NCI-H510A treated with DMSO at 0.1 percent for 48 hours (cell line): ENCODE measurements at places on chromosomes 1 and 21.
A peak's percentile ranks its signal among the peaks of the same experiment; 100 is the strongest.

- no peak for DNase-seq
These were observed 1036.4 kb downstream of the ADGRL2 start for GRCh38 chr1:82836973-82837680.

- DNase-seq = no peak
These were observed 37.5 kb downstream of the DPH5 start for GRCh38 chr1:100988121-100988520.

DNA sequence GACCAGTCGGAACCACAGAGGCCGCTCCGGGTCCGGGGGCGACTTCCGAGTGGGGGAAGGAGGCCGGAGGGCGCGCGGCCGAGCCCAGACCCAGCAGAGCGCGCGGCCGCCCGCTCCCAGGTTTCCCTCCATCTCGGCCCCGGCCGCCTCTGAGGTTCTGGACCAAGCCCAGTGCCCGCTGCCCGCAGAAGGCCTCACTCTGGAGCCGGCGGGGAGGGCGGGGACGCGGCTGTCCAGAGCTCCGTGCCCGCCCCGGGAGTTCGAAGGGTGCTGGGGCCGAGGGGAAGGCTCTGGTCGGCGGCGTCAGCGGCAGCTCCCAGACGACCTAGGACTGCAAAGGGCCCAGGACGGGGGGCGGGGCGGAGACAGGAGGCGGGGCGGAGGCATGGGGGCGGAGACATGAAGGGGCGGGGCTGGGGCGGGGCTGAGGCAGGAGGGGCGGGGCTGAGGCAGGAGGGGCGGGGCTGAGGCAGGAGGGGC, 48.0 kb upstream of the SLC19A1 start:
- DNase-seq = no peak

- no peak for DNase-seq
These were observed 31.5 kb downstream of the CHD5 start for GRCh38 chr1:6148497-6149241.

DNA sequence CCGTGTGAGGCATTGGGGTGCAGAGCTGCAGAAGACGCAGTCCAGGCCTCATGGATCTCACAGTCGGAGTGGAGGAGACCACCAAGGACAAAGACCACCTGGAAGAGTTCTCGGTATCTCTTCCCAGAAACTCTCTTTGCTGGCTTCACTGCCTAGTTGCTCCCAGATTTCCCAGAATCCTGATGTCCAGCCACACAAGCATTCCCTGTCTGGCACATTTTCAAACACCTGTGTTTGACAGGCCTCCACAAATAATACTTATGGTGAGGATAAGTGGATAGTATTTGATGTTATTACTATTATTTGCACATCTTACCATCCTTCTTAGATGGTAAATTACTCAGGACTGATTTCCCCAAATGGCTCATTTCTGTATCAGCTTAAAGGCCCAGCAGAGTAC, 27.7 kb upstream of the KANK4 start:
- no peak for DNase-seq

- DNase-seq = no peak
These were observed 137.4 kb downstream of the SYT2 start for GRCh38 chr1:202572867-202573266.

DNA sequence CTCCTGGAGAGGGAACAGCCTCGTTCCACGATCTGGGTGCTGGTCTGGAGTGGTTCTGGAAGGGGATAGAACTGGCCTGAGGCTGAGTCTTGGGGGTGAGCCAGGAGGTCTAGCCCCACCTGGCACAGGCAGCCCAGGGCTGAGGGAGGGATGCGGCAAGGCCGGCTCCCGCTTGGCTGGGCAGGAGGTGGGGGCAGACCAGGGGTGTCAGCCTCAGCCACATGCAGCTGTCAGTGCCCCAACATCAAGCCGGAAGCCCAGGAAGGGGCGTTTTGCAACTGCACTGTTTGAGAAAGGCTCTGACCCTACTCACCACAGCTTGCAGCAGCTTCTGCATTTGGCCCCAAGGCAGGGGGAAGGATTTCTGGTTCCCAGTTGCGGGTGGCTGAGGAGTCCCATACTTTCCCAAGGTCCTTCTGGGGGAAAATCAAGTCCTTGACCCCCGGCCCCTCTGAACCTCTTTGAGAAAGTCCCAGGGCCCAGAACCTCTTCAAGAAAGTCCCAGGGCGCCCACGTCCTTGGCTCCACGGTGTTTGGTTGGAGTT, 2.0 kb downstream of the EFHD2 start:
- no peak for DNase-seq

DNA sequence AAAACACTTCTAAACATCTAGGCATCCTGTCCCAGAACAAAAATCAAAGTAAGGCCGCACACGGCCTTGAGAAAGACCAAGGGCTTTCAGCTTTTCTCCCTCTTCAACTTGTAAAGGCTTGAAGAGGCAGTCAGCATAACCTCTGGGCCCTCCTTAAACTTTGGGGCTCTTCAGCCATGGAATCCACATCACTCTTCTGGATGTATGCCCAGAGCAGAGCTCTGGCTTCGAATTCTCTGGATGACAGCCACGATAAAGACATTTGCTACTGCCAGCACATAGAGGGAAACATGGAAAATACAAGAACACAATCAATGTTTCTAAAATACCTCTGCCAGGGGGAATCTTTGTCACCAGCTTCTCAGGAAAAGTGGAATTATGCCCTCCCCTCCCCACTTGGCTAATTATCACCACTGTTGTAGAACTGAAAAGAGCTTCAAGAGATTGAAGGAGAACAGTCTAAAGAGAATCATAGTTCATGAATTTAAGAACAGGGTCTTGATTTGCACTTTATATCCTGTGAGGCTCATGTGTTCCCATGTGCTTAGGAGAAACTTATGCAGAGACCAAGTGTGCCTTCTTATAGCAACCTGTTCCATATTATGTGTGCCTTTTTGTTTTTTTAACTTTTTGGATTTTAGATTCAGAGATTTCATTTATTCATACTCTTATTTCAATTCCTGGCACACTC, 39.0 kb upstream of the DPT start:
- no peak for DNase-seq

DNA sequence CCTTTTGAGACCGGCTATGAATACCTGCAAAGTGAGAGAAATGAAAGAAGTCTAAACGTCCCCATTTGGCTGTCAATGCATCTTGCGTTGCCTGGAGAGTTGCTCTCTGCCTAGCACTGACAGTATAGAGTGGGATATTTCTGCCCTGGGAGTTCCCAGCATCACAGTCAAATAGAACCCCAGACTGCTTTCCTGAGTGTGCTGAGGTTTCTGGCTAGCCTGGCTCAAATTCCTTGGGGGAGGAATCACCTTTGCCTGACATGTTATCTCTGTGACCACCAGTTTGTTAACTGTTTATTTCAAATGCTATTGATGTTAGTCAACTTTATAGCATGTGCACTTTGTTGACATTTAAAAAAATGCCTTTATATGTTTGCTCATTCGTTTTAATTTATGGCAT, 212.0 kb upstream of the FAM78B start:
- no peak for DNase-seq

DNA sequence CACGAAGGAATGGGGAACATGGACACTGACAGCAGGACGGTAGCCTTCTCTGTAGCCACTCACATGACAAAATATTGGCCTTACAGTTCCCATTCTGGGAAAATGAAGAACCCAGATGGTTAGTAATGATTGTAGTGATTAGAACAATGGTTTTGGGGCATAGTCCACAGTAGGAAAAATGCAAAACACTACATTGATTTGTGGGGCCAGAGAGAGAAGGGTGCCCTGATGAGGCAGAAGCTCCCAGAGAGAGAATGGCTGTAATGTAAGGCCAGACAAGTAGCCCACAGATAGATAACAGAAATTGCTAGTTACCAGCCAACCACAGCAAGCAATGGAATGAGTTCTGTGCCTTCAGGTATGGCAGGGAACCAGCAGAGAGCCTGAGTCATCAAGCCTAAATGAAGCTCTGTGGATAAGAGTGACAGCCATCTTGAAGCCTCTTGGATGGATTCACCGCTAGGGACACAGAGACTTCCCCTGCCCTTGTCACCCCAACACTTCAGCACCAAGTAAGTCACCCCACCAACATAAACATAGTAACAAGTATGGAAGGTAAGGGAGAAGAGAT, 206.1 kb downstream of the BACH1 start:
- no peak for DNase-seq

GRCh38 chr1:25210728-25211127, 21.6 kb downstream of the SYF2 start:
- DNase-seq = no peak

GRCh38 chr1:234148816-234149215, 224.4 kb upstream of the COA6 start:
- no peak for DNase-seq

- DNase-seq = no peak
These were observed 53.2 kb downstream of the CHML start for GRCh38 chr1:241586905-241587512.

DNA sequence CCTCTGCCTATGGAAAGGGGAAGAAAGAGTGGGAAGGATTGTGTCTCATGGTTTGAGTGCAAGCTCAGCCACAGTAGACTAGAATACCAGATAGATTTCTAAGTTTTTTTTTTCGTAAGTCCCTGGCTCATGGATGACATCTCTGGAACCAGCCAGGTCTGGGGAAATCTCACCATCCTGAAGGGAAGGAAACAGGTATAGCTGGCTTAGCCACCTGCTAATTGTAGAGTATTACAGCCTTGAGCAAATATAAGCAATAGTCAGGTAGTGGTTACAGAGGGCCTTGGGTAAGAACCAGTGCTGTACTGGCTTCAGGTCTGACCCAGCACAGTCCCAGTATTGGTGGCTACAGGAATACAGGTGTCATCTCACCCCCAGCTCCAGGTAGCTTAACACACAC, 500.9 kb upstream of the PRMT6 start:
- DNase-seq = no peak

DNA sequence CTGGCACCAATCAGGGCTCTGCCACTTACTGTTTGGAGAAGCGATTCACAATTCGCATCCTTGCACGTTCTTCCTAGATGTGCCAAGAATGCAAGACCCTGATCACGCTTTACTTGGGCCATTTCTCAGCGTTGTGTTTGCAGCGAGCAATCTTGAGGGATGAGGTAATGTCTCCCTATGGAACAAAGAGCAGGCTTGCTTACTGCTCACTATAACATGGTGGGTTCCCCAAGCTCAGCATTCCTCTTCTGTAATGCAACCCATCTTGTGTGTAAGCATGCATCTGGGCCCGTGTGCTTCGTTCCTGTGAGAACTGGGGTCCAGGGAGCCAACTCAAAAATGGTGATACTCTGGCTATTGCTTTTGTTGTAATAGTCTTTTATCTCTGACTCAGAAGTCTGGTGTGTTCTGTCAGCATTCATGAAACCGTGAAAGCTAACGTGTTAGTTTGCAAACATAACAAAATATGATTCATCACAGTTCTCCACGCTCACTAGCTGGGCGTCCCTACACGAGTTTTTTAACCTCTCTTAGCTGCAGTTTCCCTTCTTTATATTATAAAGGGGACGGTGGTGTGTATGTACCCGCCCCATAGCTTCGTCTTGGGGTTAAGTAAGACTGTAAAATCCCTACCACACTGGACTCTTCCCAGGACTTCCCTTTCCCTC, 33.3 kb downstream of the DNTTIP2 start:
- DNase-seq = peak; percentile 81

GRCh38 chr1:94246692-94247137, 9.3 kb upstream of the ARHGAP29 start:
- no peak for DNase-seq

DNA sequence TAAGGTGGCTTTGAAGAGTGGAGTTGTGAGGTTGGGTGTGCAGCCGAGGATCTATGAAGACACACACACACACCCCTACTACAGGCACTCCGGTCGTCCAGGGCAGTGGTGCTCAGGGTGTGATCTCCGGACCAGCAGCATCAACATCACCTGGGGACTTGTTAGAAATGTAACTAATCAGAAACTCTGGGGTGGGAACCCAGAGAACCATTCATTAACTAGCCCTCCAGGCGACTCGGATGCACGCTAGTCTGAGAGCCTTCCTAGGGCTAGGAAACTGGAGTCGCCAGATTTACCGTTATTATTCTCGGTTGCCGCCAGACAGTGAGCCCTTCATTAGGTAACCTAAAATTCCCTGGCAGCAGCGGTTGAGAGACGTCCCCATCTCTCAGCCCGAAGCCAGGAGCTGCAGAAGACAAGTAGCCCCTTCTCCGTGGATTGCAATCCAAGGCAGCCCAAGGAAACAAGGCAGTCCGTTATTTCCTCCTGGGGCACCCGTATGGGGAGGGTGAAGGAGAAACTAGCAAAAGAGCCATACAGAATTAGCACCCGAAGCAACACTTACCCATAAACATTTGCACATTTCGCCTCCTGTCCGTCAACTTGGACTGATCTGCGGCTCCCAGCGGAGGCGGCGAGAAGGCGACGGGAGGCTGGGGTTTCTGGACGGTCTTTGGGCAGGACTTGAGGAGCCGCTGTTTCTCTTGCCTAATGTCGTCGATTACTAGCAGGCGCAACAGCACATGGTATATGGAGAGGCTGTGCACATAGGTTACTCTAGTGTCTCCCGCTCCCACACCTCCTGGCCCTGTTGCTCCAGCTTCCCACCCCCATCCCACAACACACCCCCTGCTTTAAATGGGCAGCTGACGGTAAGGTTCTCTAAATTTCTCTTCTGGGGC, 2.9 kb upstream of the CCN1 start:
- no peak for DNase-seq

- peak; percentile 32 for DNase-seq
These were observed 13.4 kb downstream of the ABCG1 start for GRCh38 chr21:42232176-42232825.

DNA sequence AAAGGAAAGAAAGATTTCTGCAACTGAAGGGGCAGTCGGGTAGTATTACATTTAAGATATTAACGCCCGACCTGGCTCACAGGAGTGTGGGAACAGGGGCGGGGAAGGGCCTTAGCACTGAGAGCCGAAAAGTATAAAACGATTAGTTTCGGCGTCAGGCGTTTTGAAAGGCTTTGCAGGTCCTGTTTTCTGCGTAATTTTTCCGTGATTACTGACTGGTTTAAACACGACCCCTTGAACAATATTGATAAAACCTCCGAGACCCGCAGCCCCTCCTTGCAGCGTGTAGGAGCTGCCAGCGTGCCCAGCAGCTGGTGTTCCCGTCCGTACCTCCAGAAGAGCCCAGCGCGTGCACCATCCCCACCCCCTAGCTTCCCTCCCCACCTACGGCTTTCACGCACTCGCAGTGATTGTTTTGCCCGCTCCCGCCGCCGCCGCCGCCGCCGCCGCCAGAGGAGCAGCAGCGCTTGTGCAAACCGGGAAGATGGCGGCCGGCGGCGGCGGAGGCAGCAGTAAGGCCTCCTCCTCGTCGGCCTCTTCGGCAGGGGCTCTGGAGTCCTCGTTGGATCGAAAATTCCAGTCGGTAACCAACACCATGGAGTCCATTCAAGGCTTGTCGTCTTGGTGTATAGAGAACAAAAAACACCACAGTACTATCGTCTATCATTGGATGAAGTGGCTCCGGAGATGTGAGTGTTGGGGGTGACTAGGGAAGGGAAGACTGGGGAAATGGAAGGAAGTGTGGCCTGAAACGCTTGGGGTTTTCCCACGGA, 470 bp downstream of the RPRD2 start:
- peak; percentile 86 for DNase-seq

DNA sequence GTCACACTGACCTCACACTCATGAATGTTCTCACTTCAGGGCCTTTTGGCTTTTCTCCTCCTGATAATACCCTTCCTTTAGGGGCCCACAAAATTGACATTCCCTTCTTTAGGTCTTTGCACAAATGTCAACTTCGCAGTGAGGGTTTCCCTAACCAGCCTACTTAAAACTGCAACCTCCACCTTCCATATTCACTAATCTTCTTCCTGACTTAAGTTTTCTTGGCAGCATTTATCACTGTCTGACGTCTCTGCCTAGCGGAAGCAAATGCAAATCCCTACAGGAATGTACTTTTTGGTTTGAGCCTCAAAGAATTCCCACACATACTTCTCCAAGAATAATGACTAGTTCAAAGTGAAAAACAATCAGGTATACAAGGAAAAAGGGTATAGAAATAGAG, 32.8 kb downstream of the INTS7 start:
- no peak for DNase-seq

GRCh38 chr1:207797229-207797973, 45.5 kb downstream of the CD46 start:
- DNase-seq = peak; percentile 46
